ENCODE measurements at places on chromosomes 16 and 17.

DNA sequence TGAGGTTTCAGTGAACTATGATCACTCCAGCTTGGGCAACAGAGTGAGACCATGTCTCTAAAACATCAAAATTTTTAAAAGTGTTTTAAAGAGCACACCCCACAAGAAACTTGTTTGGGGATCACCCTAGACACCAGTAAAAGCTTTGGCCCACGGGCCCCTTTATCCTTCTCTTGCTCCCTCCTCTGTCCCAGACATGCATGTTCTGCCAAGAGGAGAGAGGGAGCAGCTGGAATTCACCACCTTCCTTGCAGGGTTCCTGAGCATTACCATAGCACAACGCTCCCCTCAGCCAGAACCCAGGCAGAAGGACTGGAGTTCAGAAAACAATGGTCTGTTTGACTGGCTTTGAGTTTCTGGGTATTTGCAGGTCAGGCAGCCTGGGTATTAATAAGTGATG, 214.3 kb upstream of the CDH5 start:
- DNase-seq: no peak

GRCh38 chr17:27367121-27367981, 73.4 kb downstream of the WSB1 start:
- DNase-seq: no peak

DNA sequence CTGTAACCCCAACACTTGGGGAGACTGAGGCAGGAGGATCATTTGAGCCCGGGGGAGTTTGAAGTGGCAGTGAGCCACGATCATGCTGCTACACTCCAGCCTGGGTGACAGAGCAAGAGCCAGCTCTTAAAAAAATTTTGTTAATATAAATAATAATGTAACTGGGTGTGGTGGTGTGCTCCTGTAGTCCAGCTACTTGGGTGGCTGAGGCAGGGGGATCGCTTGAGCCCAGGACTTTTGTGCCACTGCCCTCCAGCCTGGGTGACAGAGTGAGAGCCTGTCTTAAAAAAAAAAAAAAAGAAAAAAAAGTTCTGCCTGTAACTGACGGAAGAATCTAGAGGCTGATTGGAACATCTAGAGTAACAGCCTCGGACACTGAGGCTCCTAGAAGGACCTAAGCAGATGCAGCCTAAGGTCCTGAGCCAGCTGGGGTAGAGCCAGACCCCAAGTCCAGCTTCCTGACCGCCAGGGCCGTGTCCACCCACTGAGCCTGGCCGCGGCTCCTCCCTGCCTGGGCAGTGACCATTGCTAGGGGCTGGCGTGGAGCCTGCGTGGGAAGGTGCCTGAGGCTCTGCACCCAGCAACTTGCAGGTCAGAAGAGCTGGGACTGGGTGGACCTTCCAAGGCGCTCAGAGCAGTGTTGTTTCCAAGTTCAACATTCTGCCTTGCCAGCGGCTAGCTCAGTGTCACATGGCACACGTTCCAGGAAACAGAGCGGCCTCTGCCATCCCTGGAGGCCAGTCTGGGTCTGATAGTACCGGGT, 209.4 kb upstream of the CIBAR2 start:
- no peak for DNase-seq

GRCh38 chr16:69188236-69188549, 1.2 kb downstream of the SNTB2 start:
- peak; percentile 4 for DNase-seq

DNA sequence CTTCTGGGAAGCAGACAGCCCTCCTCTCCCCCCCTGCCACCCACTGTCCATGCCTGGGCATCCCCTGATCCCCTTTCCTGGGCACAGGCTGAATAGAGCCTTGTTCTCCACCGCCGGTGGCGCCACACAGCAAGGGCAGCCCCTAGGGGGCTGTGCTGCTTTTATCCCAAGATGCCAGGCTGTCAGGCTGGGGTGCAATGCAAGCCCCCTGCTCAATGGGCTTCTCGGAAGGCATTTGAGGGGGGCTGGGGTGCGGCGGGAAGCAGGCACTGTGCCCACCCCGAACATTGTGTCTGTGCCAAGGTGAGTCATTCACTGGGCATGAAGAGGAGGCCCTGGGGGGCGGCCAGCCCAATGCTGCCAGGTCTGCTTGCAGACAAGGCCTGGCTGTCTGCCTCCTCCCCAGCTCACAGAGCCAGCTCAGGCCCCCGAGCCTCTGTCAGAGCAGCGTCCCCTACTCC, 1.5 kb upstream of the GFAP start:
- DNase-seq: no peak

- peak; percentile 57 for DNase-seq
These were observed 482 bp upstream of the SLC16A3 start for GRCh38 chr17:82228278-82228841.

- DNase-seq: peak; percentile 38
These were observed 24.3 kb upstream of the KRT20 start for GRCh38 chr17:40909351-40909750.

GRCh38 chr16:65994291-65994690, 372.2 kb upstream of the CDH5 start:
- DNase-seq: no peak

DNA sequence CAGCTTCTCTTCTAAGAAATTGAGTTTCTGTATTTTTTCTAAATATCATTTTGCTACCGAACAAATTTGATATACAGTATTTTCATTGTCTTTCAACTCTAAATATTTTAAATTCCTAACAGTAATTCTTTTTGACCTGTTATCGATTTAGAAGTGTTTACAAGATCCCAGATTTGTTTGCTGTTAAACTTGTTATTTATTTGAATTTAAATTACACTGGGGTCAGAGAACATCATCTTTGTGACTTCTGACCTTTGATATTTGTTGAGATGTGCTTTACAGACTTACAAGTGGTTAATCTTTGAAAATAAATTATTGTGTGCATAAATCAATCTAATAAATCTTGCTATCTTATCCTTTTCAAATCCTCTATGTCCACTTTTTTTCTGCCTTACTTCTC, 94.2 kb downstream of the ARHGAP44 start:
- DNase-seq: no peak

GRCh38 chr16:56888806-56889205, 23.8 kb downstream of the SLC12A3 start:
- DNase-seq: no peak

DNA sequence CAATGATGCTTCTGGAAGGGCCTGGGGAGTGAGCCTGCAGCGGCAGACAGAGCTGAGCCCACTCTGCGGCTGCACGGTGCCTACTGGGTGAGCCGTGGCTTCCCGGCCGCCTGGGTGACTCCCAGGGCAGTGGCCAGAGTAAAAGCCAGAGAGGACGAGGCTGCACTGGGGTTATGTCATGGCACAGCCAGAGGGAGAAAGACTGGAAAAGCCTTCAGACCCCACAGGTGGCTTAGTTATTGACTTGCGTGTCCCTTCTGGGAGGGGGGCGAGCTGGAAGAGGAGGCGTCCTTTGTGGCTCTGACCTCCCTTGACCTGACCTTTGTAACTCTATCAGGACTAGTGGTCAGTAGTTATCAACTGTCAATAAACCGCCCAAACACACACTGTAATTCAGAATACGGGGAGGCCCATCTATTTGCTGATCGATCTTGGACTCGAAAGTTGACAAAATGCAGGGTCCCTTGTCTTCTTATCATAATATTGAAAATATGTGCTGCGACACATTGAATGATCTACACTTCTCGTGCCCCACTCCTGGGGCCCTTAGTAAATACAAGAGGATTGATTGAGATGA, 385.9 kb upstream of the ZFHX3 start:
- no peak for DNase-seq

- DNase-seq: no peak
These were observed 53.5 kb downstream of the STX8 start for GRCh38 chr17:9522074-9522473.

- DNase-seq: no peak
These were observed 15.0 kb upstream of the IRX6 start for GRCh38 chr16:55308973-55309372.

DNA sequence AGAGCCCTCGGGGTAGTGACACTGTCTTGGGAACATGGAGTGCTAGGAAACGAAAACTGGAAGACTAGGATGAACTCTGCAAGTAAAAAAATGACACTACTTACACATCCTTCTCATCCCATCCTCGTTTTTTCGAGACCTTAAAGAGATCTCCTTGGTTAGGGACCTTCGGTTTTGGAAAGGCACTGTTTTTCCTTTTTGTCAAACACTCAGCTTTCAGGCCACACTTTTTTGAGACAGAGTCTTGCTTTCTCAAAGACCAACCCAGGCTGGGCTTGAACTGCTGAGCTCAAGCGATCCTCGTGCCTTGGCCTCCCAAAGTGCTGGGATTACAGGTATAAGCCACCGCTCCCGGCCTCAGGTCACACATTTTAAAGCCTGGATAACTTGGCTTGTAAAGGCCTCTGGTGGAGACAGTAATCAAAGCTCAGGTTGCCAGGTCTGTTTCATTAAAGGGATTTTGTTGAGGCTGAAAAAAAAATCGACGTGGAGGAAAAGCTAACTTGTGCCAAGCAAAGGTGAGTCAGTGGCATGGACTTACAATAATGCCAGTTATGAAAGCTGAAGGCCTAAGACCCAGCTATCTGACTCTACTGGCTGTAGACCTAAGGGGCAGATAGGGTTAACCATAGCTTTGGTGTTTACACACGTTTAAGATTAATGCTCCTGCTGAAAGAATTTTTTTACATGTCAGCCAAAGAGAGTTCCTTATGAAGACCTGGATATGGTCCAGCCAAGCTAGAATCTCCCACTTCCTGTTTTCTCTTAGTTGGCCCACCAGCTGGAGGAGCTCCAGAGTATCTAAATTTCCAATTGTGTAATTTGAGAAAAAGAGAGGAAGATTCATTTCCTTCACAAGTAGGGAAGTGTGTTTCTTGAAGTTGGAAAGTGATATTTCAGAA, 823 bp downstream of the NBR1 start:
- no peak for DNase-seq

- DNase-seq: no peak
These were observed 39.7 kb downstream of the ARHGAP17 start for GRCh38 chr16:24975428-24975889.

GRCh38 chr17:44794851-44795413, 35.2 kb downstream of the GJC1 start:
- DNase-seq: no peak

GRCh38 chr16:50099957-50100648, 34.3 kb downstream of the HEATR3 start:
- DNase-seq: no peak

- peak; percentile 9 for DNase-seq
These were observed 8.2 kb upstream of the ATP2C2 start for GRCh38 chr16:84360170-84360569.

- no peak for DNase-seq
These were observed 471.9 kb downstream of the HS3ST3B1 start for GRCh38 chr17:14772776-14773175.
